Keratinocyte (primary cell): ENCODE measurements at places on chromosomes 3 and 15. TPM values are rescaled to one million over a fixed set of nuclear protein-coding genes. Genes with fewer than 3 reads are reported as not detected.

Gene TGM5
- 0.07 to 0.23 TPM in 2 of 3 replicates, not detected in the other for polyA plus RNA-seq

Gene SMCO1
- polyA plus RNA-seq = not detected in 3 replicates

Gene CCDC33
- not detected in 3 replicates for polyA plus RNA-seq

Gene SI
- not detected in 3 replicates for polyA plus RNA-seq

Gene CFAP100
- not detected in 3 replicates for polyA plus RNA-seq

Gene ZMYND10
- polyA plus RNA-seq = 0.10 to 0.21 TPM (median 0.15 TPM) in 3 replicates

Gene LYSMD2
- 6.4 to 12.7 TPM (median 7.4 TPM) in 3 replicates for polyA plus RNA-seq

Gene ERC2
- polyA plus RNA-seq = 0.08 to 0.12 TPM (median 0.10 TPM) in 3 replicates

Gene RASGRP1
- polyA plus RNA-seq = 0.05 to 1.1 TPM (median 0.28 TPM) in 3 replicates

Gene UCN2
- 5.7 to 10.0 TPM (median 6.3 TPM) in 3 replicates for polyA plus RNA-seq

Gene BCL2A1
- polyA plus RNA-seq = 0.10 to 0.23 TPM in 2 of 3 replicates, not detected in the other

Gene WDR72
- 0.01 to 0.03 TPM in 2 of 3 replicates, not detected in the other for polyA plus RNA-seq

Gene SCG3
- polyA plus RNA-seq = not detected in 3 replicates

Gene ITIH4
- polyA plus RNA-seq = 1.3 to 4.1 TPM (median 1.4 TPM) in 3 replicates

Gene STRIT1
- not detected in 3 replicates for polyA plus RNA-seq

Gene LRRC15
- not detected in 3 replicates for polyA plus RNA-seq

Gene ST3GAL6
- 1.8 to 5.3 TPM (median 4.0 TPM) in 3 replicates for polyA plus RNA-seq

Gene AP3B2
- polyA plus RNA-seq = 0.25 to 0.41 TPM (median 0.31 TPM) in 3 replicates

Gene MYL3
- not detected in 3 replicates for polyA plus RNA-seq

Gene COLQ
- 0.22 to 0.79 TPM (median 0.35 TPM) in 3 replicates for polyA plus RNA-seq

Gene ITGA11
- polyA plus RNA-seq = not detected in 3 replicates

Gene EBLN2
- polyA plus RNA-seq = 1.0 to 4.0 TPM (median 2.9 TPM) in 3 replicates

Gene COL6A5
- not detected in 3 replicates for polyA plus RNA-seq

Gene HRG
- 0.03 TPM in 2 of 3 replicates, not detected in the other for polyA plus RNA-seq

Gene FETUB
- 0.05 to 0.35 TPM (median 0.25 TPM) in 3 replicates for polyA plus RNA-seq

Gene NLGN1
- 0.10 TPM in 1 of 3 replicates, not detected in the others for polyA plus RNA-seq
